ENCODE measurements at places on chromosomes 6 and 20. TPM values are rescaled to one million over a fixed set of nuclear protein-coding genes. Genes with fewer than 3 reads are reported as not detected.

- H3K27me3 ChIP-seq: no peaks in the 10 kb centered on the region
- H3K36me3 ChIP-seq: peaks cover 71% of the 10 kb centered on the region
- no peak overlapping the region for H3K4me3 ChIP-seq
- no peak for DNase-seq
- H3K4me1 ChIP-seq: no peaks in the 10 kb centered on the region
Observed at GRCh38 chr6:31634131-31634530, 13.6 kb downstream of the PRRC2A start.

DNA sequence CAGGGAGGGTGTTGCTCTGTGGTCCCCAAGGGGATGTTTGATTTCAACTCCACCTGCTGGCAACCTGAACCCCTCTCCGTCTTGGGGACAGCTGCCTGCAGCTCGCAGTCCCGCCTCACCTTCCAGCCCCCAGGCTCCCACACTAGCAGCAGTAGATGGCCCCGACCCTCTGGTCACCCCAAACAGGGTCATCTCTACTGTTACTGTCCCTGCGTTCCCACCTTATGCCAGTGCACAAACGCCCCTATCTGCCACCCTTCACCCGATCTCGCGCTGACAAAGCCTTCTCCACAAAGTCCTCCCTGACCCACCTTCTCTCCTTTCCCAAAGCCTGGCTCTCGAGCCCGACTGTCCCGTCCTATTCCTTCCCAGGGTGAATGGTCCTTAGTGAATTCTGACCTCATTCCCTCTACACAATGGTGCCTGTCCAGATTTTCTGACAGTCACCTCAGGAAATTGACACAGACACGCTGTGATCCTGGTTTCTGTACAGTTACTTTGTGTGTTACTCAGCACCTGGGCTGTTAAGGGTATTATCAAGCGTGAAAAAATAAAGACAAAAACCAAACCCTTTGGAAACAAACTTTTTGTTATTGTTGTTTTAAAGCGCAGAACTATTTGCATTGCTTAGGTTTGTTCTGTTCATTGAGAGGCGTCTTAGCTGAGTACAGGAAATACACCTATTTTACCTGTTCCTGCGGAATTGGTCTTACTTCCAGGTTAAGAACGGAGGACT is 728 bp downstream of the FUT9 start:
- no peaks in the 10 kb centered on the region for H3K36me3 ChIP-seq
- DNase-seq: no peak
- H3K4me1 ChIP-seq: no peaks in the 10 kb centered on the region
- no peak overlapping the region for H3K27ac ChIP-seq
- H3K4me3 ChIP-seq: no peak overlapping the region
- no peaks in the 10 kb centered on the region for H3K27me3 ChIP-seq

The GRM1 gene
- polyA plus RNA-seq: not detected

The HFE gene
- 4.8 TPM for polyA plus RNA-seq

DNA sequence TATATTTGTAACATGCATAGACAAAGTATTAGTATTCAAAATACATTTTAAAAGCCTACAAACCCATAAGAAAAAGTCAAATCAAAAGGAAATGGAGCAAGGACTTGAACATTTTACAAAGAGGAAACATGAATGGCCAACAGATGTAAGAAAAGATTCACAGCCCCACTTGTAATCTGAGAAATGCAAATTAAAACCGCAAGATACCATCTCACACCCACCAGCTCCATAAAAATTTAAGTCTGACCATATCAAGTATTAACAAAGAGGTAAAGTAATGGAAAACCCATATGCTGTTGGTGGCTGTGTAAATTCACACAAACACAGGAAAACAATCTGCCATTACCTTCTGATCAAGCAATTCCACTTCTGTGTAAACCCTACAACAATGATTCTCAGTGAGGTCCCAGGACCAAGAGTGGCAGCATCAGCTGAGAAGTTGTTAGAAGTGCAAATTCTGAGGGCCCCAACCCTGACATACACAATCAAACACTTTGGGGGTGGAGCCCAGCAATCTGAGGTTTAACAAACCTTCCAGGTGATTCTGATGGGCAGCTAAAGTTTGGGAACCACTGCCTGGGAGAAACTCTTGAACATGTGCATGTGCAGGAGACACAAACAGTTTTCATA is 30.9 kb downstream of the BCL2L1 start:
- H3K4me1 ChIP-seq: peaks cover 30% of the 10 kb centered on the region
- peak overlapping the region; percentile 19 for H3K27ac ChIP-seq
- no peak for DNase-seq
- no peaks in the 10 kb centered on the region for H3K27me3 ChIP-seq
- H3K4me3 ChIP-seq: no peak overlapping the region
- H3K36me3 ChIP-seq: peaks cover 17% of the 10 kb centered on the region

GRCh38 chr6:146184701-146185100 is 155.8 kb downstream of the GRM1 start:
- H3K4me3 ChIP-seq: no peak overlapping the region
- H3K27ac ChIP-seq: no peak overlapping the region
- H3K27me3 ChIP-seq: no peaks in the 10 kb centered on the region
- no peaks in the 10 kb centered on the region for H3K36me3 ChIP-seq
- DNase-seq: no peak

GRCh38 chr6:113359155-113360140 is 497.7 kb upstream of the MARCKS start:
- H3K4me3 ChIP-seq: no peak overlapping the region
- DNase-seq: no peak
- no peaks in the 10 kb centered on the region for H3K36me3 ChIP-seq
- H3K4me1 ChIP-seq: no peaks in the 10 kb centered on the region

GRCh38 chr6:41427642-41428335 is 92.4 kb downstream of the NCR2 start:
- DNase-seq: no peak
- H3K36me3 ChIP-seq: no peaks in the 10 kb centered on the region
- no peak overlapping the region for H3K27ac ChIP-seq
- H3K27me3 ChIP-seq: peaks cover 27% of the 10 kb centered on the region
- no peak overlapping the region for H3K4me3 ChIP-seq

DNA sequence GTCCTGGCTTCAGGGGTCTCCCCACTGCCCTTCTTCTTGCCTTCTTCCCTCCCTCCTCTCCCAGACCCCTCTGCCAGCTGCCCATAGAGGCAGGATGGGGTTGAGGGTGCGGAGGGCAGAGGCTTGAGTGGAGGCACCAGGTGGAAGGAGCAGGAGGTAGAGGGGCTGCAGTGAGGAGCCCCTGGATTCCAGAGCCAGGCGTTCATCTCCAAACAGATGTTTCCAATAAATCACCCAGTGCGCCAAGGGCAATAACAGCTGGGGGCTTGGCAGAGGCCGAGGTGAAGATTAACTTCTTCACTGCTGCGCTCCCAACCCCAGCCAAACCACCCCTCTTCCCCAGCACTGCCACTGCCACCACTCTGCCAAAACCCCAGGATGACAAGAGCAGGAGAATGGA is 10.7 kb downstream of the MDFI start:
- no peak for DNase-seq
- no peak overlapping the region for H3K27ac ChIP-seq
- H3K36me3 ChIP-seq: no peaks in the 10 kb centered on the region
- no peaks in the 10 kb centered on the region for H3K4me1 ChIP-seq
- peaks cover 4% of the 10 kb centered on the region for H3K27me3 ChIP-seq

- no peak overlapping the region for H3K4me3 ChIP-seq
- H3K27ac ChIP-seq: no peak overlapping the region
- DNase-seq: no peak
- no peaks in the 10 kb centered on the region for H3K27me3 ChIP-seq
Observed at GRCh38 chr6:149127212-149127611, 190.3 kb upstream of the TAB2 start.

The PROKR2 gene
- 0.94 TPM for polyA plus RNA-seq

DNA sequence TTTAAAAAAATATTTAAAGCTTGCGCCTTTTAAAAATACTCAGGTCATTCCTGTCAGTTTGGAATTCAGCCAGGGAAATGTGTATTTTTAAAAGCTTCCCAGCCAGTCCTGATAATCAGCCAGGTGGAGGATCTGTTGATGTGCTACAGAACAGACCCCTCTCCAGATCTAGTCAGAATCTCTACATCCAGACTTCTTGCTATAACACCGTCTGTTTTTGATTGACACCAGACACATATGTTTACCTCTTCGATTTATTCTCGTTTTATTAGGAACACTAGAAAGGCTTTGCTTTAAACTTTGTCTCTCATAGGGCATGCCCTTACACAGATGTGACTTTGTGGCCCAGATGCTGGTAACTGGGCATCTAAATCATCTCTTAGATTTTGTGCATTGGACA is 11.7 kb downstream of the PARD6B start:
- H3K27ac ChIP-seq: no peak overlapping the region
- no peak for DNase-seq
- H3K4me1 ChIP-seq: no peaks in the 10 kb centered on the region
- H3K4me3 ChIP-seq: no peak overlapping the region
- no peaks in the 10 kb centered on the region for H3K27me3 ChIP-seq

GRCh38 chr6:125273965-125274364 is 27.8 kb downstream of the HDDC2 start:
- DNase-seq: no peak
- no peak overlapping the region for H3K27ac ChIP-seq
- no peak overlapping the region for H3K4me3 ChIP-seq

GRCh38 chr20:3046677-3047462 is 1.0 kb downstream of the MRPS26 start:
- H3K27ac ChIP-seq: peak overlapping the region; percentile 48
- peaks cover 15% of the 10 kb centered on the region for H3K4me1 ChIP-seq
- H3K4me3 ChIP-seq: peak overlapping the region; percentile 80
- H3K36me3 ChIP-seq: peaks cover 14% of the 10 kb centered on the region

The FERMT1 gene
- polyA plus RNA-seq: not detected

DNA sequence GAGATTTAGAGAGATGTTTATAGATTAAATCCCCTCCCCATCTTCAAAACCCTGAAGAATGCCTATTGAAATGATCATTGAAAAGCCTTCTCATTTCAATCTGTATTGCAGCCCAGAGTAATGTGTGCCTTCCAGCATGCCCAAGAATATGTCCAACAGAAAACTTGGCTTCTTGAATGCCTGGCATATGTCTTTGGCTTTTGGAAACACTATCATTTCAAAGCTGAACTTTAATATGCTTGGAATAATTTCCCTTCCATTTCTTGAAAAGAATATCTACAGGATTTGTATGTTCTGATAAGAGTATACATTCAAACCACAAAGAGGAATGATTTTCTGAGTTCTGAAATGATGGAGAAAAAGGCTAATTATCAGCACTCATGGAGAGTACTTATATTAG is 11.9 kb upstream of the PBOV1 start:
- H3K27me3 ChIP-seq: no peaks in the 10 kb centered on the region
- H3K27ac ChIP-seq: no peak overlapping the region
- no peaks in the 10 kb centered on the region for H3K4me1 ChIP-seq
- no peaks in the 10 kb centered on the region for H3K36me3 ChIP-seq
- H3K4me3 ChIP-seq: no peak overlapping the region
- DNase-seq: no peak

DNA sequence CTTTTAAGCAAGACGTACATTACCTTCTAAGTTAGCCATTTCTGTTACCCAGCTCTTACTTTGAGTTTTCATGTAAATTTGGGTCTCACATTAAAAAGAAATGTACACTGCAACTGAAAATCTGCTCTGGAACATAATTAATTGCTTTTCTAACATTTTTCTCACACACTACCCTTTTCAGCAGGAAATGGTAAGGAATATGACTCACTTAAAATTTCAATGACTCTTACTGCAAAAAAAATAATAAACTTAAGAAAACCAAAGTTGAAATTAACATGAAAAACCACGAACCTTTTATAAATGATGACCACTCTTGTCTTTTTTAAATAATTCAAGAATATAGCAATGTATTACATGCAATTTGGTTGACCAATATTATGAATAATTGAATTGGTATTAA is 1.3 kb downstream of the CGA start:
- H3K27me3 ChIP-seq: no peaks in the 10 kb centered on the region
- no peaks in the 10 kb centered on the region for H3K36me3 ChIP-seq
- H3K4me1 ChIP-seq: no peaks in the 10 kb centered on the region
- no peak overlapping the region for H3K27ac ChIP-seq

The DEFB124 gene
- not detected for polyA plus RNA-seq

- peaks cover 9% of the 10 kb centered on the region for H3K27me3 ChIP-seq
- no peak overlapping the region for H3K4me3 ChIP-seq
- H3K36me3 ChIP-seq: no peaks in the 10 kb centered on the region
- H3K4me1 ChIP-seq: peaks cover 10% of the 10 kb centered on the region
- H3K27ac ChIP-seq: no peak overlapping the region
Observed at GRCh38 chr6:27507041-27507956, 34.4 kb upstream of the ZNF184 start.

DNA sequence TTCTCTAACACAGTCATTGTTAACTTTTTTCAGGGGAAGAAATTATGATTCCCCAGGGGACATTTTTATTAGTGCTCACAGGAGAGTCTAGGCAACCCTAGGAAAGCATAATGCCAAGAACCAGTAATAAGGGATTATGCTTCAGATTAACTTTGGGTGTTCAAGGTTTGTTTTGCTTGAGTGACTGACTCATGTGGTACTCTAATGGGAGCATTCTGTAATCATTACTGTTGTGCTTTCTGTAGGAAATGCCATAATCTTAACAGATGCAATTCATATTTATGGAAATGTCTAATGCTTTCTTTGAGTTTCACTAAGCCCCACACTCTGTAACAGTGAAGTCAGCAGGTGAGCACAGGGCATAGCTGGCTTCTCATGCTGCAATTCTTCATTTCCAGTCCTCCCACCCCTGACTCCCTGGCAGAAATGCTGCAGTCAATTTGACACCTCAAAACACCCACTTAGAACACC is 263.4 kb upstream of the MAN1A1 start:
- H3K36me3 ChIP-seq: no peaks in the 10 kb centered on the region
- no peak overlapping the region for H3K4me3 ChIP-seq
- no peaks in the 10 kb centered on the region for H3K4me1 ChIP-seq

The ASIP gene
- polyA plus RNA-seq: not detected

The TAGAP gene
- polyA plus RNA-seq: 193 TPM

DNA sequence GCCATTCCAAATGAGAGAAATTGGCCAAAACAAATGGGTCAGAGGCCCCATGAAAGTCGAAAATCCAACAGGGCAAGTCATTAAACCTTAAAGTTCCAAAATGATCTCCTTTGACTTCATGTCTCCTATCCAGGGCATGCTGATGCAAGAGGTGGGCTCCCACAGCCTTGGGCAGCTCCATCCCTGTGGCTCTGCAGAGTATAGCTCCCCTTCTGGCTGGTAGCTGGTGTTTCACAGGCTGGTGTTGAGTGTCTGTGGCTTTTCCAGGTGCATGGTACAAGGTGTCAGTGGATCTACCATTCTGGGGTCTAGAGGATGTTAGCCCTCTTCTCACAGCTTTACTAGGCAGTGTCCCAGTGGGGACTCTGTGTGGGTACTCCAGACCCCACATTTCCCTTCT is 115.2 kb upstream of the LAMA2 start:
- no peaks in the 10 kb centered on the region for H3K27me3 ChIP-seq
- no peaks in the 10 kb centered on the region for H3K36me3 ChIP-seq
- H3K4me1 ChIP-seq: no peaks in the 10 kb centered on the region
- no peak for DNase-seq
- no peak overlapping the region for H3K4me3 ChIP-seq

The CAPN11 gene
- not detected for polyA plus RNA-seq

DNA sequence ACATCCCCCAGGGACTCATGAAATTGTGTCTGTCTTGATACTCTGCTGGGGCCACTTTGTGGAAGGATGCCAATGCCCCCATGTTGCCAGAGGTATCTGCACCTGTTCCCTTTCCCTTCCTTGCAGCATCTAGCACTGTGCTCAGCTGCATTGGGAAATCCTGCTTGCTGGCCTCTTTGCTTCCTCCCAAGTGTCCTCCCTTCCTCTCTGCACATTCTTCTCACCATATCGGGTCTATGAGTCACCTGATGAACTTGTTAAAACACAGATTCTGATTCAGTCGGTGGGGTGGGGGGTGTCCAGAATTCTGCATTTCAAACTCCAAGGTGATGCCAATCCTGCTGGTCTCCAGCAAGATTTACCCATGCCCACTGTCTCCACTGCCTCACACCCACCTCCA is 467.8 kb downstream of the PTPRT start:
- no peaks in the 10 kb centered on the region for H3K36me3 ChIP-seq
- DNase-seq: no peak
- no peak overlapping the region for H3K4me3 ChIP-seq
- no peaks in the 10 kb centered on the region for H3K27me3 ChIP-seq

The GGTLC1 gene
- not detected for polyA plus RNA-seq

All from CD8-positive, alpha-beta memory T cell (primary cell).